DMS53 (cell line): ENCODE measurements at places on chromosomes 16 and 17.

GRCh38 chr16:81442220-81442915 is 2.2 kb upstream of the CMIP start:
- no peak for DNase-seq

- no peak for DNase-seq
Observed at GRCh38 chr17:13410874-13411273, 190.9 kb downstream of the HS3ST3A1 start.

GRCh38 chr16:46836534-46837530 is 5.9 kb upstream of the C16orf87 start:
- peak; percentile 95 for DNase-seq

- peak; percentile 85 for DNase-seq
Observed at GRCh38 chr17:73228748-73229236, 32.9 kb downstream of the CPSF4L start.

GRCh38 chr16:8346294-8346693 is 244.0 kb downstream of the TMEM114 start:
- DNase-seq, result no peak

GRCh38 chr17:64212122-64212521 is 50.9 kb downstream of the TEX2 start:
- no peak for DNase-seq
